ENCODE measurements at places on chromosomes 6 and 20. TPM values are rescaled to one million over a fixed set of nuclear protein-coding genes. Genes with fewer than 3 reads are reported as not detected.

Gene GMPR
- total RNA-seq = 2.5 TPM

Gene ANGPT4
- total RNA-seq = not detected

Gene PTCHD4
- total RNA-seq = 9.8 TPM

Gene DLK2
- total RNA-seq = 0.36 TPM

Gene ULBP1
- total RNA-seq = 1.7 TPM

Gene NKX2-4
- total RNA-seq = not detected

Data from fibroblast of the aortic adventitia (primary cell).